ENCODE measurements at places on chromosomes 12 and 14.

DNA sequence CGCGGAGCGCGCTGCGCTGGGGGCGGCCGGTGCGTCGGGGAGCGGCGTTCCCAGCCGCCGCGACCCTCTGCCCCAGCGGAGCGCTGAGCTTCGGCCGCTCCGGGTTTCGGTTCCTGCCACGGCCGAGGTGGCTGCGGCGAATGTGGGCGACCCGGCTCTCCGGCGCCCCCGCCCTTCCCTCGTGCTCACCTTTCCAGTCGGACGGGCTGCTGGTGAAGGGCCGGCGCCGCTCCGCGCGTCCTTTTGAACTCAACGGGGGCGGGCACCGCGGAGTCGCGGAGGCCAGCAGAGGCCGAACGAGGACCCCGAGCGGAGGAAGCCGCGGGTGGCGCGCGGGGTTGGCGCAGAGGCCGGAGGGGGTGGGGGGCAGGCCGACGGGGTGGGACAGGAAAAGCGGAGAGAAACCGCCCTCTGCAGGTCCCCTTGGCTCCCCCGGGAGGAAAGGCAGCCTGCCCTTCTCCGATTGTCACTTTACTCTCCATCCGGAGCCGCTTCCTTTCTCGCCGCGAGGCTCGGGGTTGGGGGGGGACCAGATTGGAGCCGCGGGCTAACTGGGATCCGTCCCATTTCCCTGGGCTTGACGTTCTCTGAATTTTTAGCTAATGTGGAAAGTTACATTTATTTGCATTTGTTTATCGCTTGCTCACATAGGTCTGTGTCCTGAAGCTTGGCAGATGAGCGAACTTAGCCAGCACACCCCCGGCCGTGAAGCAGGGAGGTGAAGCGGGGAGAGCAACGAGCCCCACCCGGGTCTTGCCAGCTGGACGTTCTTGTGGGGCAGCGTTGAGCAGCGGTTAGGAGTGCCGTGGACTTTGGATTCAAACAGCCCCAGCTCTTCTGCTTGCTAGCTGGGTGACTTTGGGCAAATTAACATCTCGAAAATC lies at the start of gene SMAGP:
TSS of gene SMAGP (minus strand) at position 349 of the 884 bp plus-strand sequence. CDS start 1,137 bp downstream, outside the sequence.
- peak; percentile 93 for DNase-seq

DNA sequence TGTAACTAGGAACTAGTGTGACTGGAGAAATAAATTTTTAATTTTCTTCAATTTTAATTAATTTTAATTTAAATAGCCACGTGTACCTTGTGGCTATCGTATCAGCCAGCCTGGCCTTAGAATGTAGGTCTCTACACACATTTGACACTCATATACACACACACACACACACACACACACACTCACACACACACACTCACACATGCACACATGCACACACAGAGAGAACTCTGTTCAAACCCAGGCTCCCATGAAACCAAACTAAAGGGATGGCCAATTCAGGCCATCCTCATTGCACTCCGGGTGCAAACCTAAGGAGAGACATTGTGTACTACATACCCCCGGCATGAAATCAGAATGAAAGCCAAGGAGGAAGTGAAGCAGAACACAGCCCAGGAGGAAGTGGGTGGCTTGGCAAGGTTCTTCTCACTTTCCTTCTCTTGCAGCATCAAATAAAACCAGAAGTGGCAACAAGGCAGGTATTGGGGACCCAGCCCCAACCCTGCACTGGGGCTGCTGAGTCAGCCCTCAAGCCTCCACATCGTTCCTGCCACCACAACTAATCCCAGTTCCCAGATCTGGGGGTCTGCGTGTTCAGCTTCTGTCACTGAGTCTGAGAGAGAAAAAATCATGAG lies 26.2 kb upstream of the CHPT1 start:
- DNase-seq = peak; percentile 38

- no peak for DNase-seq
Observed at GRCh38 chr14:61510736-61511557, 184.4 kb upstream of the HIF1A start.

DNA sequence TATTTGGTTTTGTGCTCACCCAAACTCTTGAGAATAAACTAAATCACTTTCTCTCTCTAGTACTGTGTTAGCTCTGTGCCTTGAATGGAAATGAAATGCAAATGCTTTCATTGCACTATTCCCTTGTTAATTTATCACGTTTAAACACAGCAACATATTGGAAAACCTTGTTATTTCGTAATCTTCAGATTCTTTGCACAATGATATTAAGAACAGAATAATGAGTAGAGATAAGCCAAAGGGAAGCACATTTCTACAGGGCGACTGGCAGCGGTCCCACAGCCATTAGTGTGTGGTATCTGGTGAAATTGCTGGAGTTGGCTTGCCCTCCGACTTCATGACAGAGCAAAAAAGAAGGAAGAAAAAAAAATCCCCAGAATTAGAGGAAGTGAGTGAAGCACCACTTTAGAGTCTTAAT lies 166.1 kb upstream of the E2F7 start:
- peak; percentile 85 for DNase-seq
